CD8-positive, alpha-beta memory T cell (primary cell): ENCODE measurements at places on chromosomes 6 and 20.

DNA sequence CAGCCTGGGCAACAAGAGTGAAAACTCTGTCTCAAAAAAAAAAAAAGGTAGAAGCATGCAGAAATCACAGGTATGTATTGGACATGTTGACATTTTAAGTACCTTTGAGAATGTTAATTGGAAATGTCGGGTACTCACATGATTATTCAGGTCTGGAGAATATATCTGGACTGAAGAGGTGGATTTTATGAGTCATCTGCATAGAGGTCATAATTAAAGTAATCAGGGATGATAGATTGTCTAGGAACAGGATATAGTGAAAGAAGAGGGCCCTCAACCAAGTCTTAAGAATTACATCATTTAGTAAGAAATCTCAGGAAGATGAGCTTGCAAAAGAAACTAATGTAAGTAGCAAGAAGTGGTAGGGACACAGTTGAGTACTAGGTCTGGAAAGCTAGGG, 212.5 kb downstream of the UTRN start:
- DNase-seq, result no peak

DNA sequence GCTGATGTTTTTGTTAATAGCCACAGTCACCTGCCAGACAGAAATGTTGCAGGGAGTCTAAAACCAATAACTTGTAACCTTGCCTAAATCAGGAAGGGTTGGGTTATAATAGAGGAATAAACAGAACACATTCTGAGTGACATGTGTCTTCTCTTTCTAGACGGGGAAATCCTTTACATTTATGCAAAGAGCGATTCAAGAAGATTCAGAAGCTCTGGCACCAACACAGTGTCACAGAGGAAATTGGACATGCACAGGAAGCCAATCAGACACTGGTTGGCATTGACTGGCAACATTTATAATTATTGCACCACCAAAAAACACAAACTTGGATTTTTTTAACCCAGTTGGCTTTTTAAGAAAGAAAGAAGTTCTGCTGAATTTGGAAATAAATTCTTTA, 31.5 kb downstream of the PRPH2 start:
- no peak for DNase-seq

DNA sequence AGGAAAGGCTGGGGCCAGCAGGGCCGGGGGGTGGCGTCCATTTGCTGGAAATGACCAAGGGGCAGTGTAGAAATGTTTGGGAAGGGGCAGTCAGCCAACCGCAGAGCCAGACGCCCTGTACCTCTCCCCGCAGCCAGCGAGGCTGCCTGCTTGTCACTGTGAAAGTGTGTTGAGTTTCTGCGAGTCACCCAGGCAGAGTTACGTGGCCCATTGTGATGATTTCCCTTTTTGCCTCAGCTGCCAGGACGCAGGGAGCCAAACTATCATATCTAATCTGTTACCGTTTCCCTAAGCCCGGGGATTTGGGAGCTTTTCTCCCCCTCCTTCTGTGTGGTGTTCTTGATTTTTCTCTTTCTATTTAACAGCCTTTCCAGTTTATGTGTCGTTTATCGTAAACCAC, 67.9 kb upstream of the STX16 start:
- no peak for DNase-seq

DNA sequence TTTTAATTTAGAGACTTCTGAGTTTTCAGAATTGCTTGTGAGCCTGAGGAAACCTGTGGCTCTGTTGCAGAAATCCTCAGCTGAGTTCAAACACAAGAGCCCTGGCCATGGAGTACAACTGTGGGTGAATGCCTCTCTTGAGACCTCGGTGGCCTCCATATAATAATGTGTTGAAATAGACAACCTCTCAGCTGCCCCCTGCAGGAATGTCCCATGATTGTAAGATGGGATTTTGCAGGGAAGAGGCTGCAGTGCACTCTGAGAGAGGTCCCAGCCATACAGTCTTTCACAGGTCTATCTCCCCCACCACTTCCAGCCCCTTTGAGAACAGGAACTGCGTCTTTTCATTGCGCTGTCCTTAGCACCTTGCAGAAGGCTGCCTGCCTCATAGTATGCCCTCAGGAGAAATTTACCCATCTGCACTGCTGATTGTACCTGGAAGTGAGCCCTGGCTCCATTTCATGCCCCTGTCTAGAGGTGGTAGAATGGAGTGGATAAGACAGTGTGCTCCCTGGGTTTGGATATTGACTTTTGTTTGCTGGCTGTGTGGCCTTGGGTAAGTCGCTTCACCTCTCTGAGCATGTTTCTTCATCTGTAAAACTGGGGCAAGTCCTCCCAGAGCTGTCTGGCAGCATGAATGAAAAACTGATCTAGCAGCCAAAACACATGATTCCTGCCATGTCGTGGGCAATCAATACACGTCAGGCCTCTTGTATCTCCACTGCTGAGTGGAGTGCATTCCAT, 16.8 kb upstream of the CDH22 start:
- no peak for DNase-seq

DNA sequence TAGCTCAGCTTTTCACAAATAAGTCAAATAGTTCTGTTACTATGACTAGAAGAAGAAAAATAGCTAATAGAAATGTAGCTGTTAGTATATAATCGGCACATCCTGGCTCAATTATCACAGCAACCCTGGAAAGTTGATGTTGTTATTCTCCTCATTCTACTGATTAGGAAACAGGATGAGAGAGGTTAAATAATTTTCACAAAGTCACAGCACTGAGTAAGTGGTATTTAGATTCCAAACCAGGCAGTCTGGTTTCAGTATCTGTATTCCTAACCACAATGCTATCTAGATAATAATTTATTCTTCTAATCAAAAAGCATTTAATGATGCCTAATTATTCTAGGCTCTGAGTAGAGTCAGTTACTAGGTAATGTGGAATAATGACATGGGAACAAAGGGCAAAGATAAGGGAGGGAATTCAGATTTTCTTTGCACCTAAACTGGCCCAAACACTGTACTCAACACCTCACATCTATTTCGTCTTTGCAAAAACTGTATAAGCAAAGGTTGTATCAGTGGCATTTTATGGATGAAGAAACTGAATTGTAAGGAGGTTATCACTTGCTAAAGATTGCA, 51.3 kb downstream of the PDE7B start:
- DNase-seq, result no peak

DNA sequence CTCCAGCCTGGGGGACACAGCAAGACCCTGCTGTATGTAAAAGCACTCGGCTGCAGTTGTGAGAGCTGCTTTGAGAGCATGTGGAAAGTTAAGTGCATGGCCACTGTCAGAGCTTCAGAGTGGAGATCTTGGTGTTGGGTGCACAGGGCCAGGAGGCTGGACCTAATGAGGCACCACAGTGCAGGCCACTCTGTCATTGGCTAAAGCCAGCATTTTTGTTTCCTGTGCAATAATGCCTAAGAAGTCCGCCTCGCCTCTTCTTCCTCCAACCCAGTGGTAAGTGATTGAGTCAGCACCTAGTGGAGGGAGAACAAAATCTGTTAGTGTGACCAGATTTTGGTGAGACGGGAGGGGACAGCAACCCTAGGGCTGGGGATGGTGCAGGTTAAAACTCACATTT, 60.6 kb downstream of the SSR1 start:
- no peak for DNase-seq
